NCI-H446 (cell line): ENCODE measurements at places on chromosomes 5 and 9.

DNA sequence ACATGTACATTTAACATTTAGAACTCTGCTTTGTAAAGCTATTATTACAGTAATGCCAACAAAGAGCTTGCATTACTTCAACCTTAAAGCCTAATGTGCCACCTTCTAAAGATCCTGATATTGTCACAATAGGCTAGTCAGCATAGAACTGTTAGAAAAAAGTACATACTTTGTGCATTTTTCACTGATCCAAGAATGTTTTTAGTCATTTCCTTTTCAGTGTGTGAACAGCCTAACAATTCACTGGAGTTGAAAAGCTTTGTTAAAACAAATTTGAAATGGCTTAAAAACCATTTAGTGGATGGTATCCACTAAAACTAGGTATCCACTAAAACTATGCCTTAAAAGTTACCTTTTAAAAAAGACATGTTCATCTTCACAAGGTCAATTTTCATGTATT is 4.5 kb downstream of the RPS6 start:
- no peak for DNase-seq

GRCh38 chr5:134659922-134660321 is 11.3 kb downstream of the SEC24A start:
- DNase-seq, result no peak

DNA sequence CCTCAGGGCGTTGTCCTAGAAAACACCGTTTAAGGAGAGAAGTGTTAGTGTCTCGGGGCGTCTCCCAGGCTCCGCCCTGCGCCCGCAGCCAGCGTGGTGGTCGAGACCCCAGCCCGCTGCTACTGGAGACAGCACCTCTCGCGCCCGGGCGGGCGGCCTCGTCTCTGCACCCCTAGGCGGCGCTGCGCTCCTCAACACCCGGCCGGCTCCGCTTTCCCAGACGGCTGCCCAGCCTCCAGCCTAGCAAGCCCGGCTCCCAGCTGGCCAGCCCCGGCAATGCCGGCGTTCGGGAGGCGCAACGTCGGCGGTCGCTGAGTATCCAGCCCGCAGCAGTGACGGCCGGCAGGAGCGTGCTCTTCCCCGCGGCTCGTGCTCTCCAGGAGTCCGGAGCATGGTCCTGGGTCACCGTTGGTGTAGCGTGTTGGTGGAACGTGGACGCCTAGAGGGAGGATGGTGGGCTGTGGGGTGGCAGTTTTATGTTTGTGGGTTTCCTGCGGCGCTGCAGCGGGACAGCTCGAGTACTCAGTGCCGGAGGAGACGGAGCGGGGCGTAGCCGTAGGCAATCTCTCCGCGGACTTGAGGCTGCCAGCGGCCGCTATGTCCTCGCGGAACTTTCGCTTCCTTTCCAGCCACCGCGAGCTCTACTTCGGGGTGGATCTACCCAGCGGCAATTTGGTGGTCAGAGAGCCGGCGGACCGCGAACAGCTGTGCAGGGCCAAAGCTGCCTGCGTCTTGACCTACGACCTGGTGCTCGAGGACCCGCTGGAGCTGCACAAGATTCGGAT is 536 bp downstream of the PCDHAC1 start:
- peak; percentile 7 for DNase-seq

GRCh38 chr5:14108170-14108996 is 34.8 kb upstream of the TRIO start:
- DNase-seq, result peak; percentile 88

GRCh38 chr5:109805883-109806282 is 116.2 kb downstream of the MAN2A1 start:
- no peak for DNase-seq

DNA sequence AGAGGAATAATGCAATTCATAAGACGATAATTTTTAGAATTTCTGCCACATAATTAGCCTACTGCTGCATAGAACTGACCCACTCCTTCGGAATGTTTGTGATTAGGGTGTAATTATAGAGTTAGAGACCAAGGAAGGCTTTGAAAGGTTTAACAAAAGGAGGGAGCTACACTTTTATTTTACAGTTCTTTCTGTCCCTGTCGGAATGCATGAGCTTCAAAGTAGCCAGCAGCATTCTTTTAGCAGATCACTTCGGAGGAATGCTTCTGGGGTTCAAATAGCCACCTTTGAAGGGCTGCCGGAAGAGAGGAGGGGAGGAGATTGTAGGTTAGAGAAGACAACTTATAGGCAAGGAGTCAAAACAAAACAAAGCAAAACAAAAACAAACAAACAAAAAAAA is 168.1 kb downstream of the GRIA1 start:
- no peak for DNase-seq

GRCh38 chr9:86713970-86714369 is 233.3 kb downstream of the GAS1 start:
- DNase-seq, result no peak

DNA sequence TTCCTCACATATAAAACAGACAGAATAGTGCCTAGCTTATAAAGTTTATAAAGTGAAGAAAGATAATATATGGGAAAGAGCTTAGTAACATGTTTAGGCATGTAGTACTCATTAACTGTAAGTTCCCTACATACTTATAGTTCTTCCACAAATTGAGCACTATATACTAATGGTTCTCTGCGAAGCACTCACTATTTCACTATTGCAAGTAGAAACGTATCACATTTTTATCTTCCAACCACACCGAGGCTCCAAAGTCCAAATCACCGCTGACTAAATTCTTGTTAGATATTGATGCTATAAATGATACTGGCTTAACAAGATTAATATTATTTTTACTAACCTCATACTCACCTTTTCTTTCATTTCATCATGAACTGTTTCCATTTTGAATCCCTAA is 61.0 kb downstream of the FBXW11 start:
- DNase-seq, result no peak
